Hematopoietic multipotent progenitor cell treated with erythropoietin and hydrocortisone succinate and interleukin-3 and kit ligand, for 8 days (in vitro differentiated cells): ENCODE measurements at places on chromosomes 1 and 21.

DNA sequence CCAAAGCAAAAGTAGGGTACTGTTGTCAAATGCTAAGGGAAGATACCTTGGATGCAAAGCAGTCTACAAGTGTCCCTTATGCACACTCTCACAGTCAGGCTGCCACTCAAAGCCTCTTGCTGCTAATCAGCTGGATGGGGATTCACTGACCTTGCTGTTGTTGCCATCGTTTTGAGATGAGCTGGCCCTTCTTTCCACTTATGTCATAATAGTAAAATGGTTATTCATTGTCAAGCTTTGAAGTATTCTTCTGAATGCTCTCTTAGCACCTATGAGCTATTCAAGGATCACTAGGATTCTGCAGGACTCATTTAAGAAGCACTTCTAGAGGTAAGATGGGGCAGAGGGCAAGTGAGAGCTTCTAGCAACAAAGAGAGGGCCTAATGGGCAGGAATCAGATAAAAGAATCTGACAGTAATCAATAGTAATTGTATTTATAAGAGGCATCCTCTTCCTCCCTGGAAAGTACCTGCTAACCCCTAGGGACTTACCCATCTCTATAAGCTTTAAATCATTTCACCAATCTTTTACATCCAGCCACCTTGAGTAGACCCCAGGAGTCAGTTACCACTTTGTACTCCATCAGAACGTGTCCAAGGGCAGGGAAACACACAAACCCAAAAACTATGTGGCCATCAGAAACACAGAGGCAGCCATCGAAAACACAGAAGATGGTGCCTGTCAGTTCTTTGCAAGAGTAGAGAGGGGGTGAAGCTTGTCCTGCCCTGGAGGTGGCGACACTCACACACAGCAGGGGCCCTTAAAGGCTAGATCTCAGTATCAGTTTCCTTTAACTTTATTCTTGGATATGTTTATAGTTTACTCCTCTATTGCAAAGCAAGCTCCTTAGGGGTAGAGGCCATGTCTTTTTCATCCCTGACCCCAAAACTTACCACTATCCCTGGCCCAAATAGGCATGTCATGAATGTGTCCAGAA lies 103.7 kb upstream of the NFIA start:
- DNase-seq = peak; percentile 80

DNA sequence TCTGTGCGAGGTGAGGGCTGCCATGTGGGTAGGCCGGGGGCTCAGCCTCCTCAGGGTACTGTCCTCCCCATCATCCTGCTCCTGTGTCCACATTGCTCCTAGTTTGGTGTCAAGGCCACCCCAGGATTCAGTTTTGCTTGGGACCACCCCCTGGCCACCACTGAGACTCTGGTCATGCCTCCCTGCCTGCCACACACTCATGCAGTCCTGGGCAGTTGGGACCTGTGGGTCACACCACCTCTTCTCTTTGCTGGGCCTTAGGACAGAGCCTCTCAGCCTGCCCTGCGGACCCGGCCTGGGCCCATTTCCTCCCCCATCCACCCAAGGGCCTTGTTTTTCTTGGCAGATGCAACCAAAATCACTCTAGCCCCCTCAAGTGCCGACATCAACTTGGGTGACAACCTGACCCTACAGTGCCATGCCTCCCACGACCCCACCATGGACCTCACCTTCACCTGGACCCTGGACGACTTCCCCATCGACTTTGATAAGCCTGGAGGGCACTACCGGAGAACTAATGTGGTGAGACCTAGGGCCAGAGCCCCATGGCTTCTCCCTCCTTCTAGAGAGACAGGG lies 19.4 kb downstream of the TMEM81 start:
- no peak for DNase-seq

- no peak for DNase-seq
Observed at GRCh38 chr1:78275456-78275855, 215.3 kb upstream of the PTGFR start.

DNA sequence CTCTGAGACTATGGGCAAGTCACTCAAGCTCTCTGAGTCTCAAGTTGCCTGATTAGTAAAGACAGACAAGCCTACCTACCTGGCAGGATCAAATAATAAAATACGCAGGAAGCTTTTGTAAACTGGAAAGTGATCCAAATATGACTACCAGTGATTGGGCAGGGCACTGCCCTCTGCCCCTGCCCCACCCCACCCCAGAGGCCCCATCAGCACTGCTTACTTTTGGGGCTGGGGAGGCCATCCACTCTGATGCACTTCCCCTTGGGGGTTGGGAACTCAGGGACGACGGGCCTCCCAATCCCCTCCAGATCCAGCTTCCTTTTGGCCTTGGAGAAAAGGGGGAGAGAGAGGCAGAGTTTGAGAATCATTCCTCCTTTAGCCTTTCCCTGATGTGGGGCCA lies 6.9 kb downstream of the E2F2 start:
- DNase-seq = no peak
